Stomach (tissue), 19 donors: ENCODE measurements at places on chromosomes 12 and 14. TPM values are rescaled to one million over a fixed set of nuclear protein-coding genes. Genes with fewer than 3 reads are reported as not detected.

PIWIL1 gene
- total RNA-seq = not detected

DNA sequence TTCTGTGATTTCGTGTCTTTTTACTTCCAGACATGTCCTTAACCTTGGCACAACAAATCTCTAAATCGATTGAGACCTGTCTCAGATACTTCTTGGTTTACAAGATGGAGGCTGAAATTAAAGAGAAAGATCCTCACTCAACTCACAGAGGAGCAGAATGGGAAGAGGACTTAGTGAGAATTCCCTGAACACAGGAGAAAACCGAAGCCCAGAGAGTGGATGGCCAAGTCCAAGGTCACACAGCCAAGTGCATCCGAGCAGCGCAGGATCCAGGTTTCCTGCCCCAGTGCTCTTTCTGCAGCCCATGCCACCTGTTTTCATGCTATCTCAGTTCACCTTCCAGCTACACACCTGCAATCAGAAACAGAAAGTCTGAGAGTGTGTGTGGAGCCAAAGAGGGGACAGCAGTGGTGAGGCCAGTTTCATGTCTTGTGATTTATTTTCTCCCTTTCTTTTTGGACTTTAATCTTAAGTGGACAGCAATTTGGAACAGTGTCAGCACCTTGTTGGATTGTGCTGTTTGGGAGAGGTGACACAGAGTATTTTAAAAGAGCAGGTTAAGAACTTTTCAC, 22.9 kb upstream of the TCL1B start:
- no peaks in the 10 kb centered on the region for H3K36me3 ChIP-seq
- peaks cover 41% of the 10 kb centered on the region for H3K27me3 ChIP-seq
- no peak for DNase-seq
- H3K27ac ChIP-seq = peak overlapping the region; percentile 13

DNA sequence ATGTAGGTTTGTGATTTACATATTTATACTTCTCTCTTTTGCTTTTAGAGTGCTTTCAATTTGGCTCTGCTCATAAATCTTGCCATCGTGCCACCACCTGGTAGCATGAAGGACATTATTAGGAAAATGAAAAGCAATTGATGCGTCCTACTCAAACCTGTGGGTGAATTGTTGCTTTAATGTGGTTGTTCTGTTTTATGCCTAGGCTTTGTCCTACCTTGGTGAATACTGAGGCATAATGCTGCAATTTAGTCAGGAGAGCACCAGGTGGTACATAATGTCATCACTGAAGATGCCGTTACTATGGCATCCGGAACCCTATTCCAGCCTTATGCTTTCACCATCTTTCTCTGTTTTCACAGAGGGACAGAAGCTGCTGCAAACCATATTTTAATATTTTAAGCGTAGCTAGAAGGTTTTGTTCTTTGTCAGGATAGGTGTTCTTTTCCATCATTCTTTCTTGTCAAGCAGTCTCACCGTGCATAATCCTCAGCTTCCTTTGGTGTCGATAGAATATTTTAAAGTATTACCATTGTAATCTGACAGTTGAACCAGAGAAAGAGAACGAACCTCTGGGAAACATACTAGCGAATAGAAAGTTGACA, 68.5 kb upstream of the PKP2 start:
- no peaks in the 10 kb centered on the region for H3K4me1 ChIP-seq
- H3K27me3 ChIP-seq = no peaks in the 10 kb centered on the region
- H3K27ac ChIP-seq = no peak overlapping the region
- no peak for DNase-seq
- no peaks in the 10 kb centered on the region for H3K36me3 ChIP-seq

WNK1 gene
- 169 TPM for total RNA-seq

GRCh38 chr14:74824997-74825396, 50.9 kb downstream of the PROX2 start:
- H3K4me1 ChIP-seq = no peaks in the 10 kb centered on the region
- DNase-seq = no peak
- no peak overlapping the region for H3K27ac ChIP-seq
- H3K36me3 ChIP-seq = peaks cover 10% of the 10 kb centered on the region
- no peaks in the 10 kb centered on the region for H3K27me3 ChIP-seq
- H3K4me3 ChIP-seq = no peak overlapping the region

DNA sequence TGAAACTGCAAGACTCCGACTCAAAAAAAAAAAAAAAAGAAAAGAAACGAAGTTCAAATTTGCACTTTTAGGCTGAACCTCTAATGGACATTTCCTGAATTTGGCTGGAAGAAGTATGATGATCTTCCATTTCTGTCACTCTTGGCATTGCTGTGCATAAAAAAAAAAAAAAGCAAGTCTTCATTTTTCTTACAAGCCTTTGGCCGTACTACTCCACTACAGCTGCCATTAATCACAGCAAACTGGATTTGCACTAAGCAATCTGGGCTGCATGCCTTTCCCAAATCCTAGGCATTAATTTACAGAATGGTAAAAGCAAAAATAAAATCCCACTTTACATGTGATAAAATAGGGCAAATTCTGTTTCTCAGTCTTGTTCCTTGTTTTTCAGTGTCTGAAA, 7.1 kb downstream of the CSRP2 start:
- no peak overlapping the region for H3K27ac ChIP-seq
- H3K4me3 ChIP-seq = no peak overlapping the region
- H3K4me1 ChIP-seq = peaks cover 3% of the 10 kb centered on the region
- no peaks in the 10 kb centered on the region for H3K27me3 ChIP-seq
- no peaks in the 10 kb centered on the region for H3K36me3 ChIP-seq

- no peaks in the 10 kb centered on the region for H3K27me3 ChIP-seq
- no peak for DNase-seq
- H3K4me3 ChIP-seq = no peak overlapping the region
- no peak overlapping the region for H3K27ac ChIP-seq
- no peaks in the 10 kb centered on the region for H3K36me3 ChIP-seq
These were observed 115.4 kb upstream of the PPFIA2 start for GRCh38 chr12:81874586-81874985.

DNA sequence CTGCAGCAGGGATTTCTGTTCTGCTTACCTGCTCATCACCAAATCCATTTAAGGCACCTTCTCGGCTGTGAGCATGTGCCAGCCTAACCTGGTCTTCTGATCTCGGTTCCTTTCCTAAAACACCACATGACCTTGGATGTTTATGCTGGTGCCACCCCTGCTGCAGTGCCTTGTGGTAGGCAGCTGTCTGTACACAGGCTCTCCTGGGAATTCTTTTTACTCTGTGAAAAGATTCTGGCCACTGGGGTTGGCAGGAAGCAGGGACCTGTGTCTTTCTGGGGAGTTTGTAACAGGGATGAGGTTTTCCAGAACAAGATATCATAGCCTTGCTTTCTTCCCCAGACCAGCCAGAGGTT, 10.4 kb upstream of the PLEKHG3 start:
- no peak for DNase-seq
- H3K4me3 ChIP-seq = no peak overlapping the region
- H3K27ac ChIP-seq = peak overlapping the region; percentile 7
- H3K36me3 ChIP-seq = no peaks in the 10 kb centered on the region
- H3K4me1 ChIP-seq = peaks cover 25% of the 10 kb centered on the region

DNA sequence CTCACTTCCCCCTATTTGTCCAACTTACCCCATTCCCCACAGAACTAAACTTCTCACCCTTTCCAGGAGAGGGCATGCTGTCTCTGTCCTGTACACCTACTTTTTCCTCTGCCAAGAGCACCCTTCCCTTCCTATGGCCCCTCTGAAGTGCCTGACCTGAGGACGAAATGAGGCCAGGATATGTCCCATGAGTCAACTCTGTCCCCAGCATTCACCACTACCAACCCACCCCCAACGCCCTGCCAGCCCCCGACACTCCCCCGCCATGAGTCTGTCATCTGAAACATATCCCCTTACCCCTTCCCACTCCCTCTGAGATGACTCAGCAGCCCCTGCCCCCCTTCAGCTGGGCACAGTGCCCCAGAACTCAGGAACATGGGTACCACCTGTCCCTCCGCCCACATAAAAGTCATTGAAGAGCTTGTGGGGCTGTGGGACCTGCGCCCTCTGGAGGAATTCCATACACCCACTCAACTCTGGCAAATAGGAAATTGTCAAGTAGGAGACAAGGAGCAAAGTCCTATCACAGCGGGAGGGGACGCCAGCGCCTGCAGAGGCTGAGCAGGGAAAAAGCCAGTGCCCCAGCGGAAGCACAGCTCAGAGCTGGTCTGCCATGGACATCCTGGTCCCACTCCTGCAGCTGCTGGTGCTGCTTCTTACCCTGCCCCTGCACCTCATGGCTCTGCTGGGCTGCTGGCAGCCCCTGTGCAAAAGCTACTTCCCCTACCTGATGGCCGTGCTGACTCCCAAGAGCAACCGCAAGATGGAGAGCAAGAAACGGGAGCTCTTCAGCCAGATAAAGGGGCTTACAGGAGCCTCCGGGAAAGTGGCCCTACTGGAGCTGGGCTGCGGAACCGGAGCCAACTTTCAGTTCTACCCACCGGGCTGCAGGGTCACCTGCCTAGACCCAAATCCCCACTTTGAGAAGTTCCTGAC, 26.3 kb downstream of the ITGA7 start:
- H3K36me3 ChIP-seq = no peaks in the 10 kb centered on the region
- H3K4me3 ChIP-seq = peak overlapping the region; percentile 26
- peaks cover 18% of the 10 kb centered on the region for H3K4me1 ChIP-seq
- DNase-seq = peak; percentile 89
- H3K27me3 ChIP-seq = peaks cover 15% of the 10 kb centered on the region
- H3K27ac ChIP-seq = peak overlapping the region; percentile 51

- H3K36me3 ChIP-seq = no peaks in the 10 kb centered on the region
- no peaks in the 10 kb centered on the region for H3K27me3 ChIP-seq
- H3K4me1 ChIP-seq = peaks cover 13% of the 10 kb centered on the region
- no peak for DNase-seq
These were observed 159.6 kb upstream of the PZP start for GRCh38 chr12:9367828-9368227.

- no peaks in the 10 kb centered on the region for H3K36me3 ChIP-seq
- H3K4me3 ChIP-seq = no peak overlapping the region
- H3K27ac ChIP-seq = no peak overlapping the region
- H3K4me1 ChIP-seq = peaks cover 29% of the 10 kb centered on the region
These were observed 122.2 kb upstream of the NCOR2 start for GRCh38 chr12:124689631-124690030.

GRCh38 chr14:94966868-94967267, 190.5 kb downstream of the DICER1 start:
- DNase-seq = no peak
- H3K4me3 ChIP-seq = no peak overlapping the region
- no peak overlapping the region for H3K27ac ChIP-seq
